ENCODE measurements at places on chromosomes 5 and 9.

DNA sequence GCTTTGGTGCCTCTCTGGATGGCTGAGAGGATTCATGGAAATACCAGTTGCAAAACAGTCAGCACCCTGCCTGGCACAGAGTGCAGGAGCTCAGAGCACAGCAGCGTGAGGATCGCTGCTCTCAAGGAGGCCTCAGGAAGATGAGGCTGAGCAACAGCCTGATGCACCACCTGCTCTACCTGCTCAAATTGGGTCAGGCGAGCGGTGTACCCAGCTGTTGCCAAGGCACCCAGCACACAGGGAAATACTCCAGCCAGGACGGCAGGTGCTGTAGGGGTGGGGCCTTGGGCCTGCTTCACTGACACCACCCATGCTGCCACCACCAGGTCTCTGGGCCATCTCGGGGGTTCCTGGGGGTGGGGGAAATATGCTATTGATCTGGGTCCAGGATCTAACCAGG lies 4.3 kb downstream of the EEIG1 start:
- DNase-seq: no peak

- DNase-seq: peak; percentile 42
These were observed 79.0 kb downstream of the PAPPA start for GRCh38 chr9:116232424-116233159.

DNA sequence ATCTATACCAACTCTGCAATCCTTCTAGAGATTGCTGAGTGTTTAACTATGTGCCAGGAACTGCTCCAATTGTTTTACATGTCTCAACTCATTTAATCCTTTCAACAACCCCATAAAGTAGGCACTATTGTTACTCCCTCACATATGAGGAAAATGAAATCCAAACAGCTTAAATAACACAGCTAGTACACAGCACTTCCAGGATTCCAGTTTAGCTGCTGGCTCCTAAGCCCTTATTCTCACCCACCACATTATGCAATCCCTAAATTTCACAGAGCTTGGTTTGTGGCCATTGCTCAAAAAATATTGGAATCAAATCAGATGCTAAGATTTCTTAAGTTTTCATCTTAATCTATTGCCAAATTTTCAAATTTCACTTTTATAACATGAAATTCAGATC lies 84.9 kb downstream of the PRELID2 start:
- DNase-seq: no peak

GRCh38 chr9:98903961-98904411 lies 39.7 kb upstream of the COL15A1 start:
- DNase-seq: no peak

DNA sequence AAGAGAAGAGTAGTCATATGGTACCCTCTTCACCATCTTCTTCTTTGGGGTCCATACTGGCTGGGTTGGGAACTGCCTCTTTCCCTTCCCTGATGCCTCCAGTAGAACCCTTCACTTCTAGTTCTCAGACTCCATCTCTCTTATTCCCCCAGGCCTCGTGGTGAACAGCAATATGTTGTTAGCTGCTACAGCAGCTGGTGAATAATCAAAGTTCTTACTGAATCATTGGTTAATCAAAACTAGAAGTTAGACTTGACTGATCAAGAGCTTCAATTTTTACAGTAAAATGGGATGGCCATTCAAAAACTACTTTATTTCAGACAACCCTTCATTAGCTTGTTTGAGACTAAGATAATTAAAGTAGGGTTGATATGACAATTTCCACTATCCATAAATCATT lies 190.9 kb upstream of the GNA14 start:
- no peak for DNase-seq

DNA sequence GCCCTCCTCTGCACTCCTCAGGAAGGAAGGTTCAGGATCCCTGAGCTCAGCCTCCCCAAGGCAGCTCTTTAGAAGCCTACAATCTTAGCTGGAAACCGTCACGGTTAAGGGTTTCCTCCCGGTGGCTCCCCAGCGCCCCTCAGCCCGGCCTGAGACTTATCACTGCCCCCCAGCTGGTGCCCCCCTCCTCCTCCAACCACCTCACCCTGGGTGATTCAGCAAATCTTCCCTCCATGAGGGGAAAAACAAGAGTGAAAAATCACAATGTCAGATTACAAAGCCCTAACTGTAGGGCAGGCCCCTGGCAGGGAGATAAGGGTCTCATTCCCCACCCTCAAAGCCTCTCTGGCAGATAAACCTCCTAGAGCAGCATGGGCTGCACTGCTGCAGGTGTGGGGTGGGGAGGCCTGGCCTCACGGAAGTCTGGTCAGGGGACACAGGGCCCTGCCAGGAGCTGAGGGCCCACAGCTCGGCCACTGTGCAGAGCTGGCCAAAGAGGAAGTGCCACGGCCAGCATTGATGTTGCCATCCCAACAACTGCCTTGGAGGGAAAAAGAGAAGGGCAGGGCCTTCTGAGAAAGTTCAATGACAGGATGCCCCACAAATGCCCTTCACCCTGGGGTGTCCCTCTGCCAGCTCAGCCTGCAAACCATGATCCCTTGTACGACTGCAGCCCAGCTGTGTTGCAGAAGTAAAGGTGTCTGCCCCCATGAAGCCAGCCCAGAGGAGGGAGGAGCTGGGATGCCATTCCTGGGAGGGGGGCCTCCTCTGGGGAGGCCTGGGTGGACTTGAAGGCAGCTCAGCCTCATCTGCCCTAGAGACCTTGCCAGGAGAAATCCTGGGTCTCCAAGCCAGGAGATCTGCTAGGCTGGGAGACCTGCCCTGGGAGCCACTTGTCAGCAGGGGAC lies 25.9 kb downstream of the GFI1B start:
- no peak for DNase-seq

DNA sequence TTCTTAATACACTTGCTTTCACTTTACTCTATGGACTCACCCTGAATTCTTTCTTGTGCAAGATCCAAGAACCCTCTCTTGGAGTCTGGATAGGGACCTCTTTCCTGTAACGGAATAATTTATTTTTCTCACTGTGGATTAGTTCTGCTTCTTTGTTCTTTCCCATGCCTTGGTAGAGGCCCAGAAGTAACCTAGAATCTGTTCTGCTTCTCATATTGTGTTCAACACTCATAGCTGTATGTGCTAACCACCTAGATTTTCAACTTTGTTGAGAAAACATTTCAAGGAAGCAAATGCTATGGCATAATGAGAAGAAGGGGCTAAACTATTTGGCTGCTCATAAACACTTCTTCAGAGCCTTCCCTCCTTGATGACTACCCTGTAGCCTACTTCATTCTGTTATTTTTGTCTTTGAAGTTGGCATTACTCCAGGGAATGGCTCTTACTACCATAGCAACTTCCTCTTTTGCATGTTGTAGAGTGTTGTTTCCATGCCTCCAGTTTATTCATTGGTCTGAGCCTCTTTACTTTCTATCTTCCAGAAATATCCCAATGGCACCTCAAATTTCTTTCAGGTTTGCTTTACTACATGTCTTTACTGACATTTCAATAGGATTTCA lies 74.3 kb downstream of the KIAA0825 start:
- DNase-seq: no peak

- DNase-seq: peak; percentile 3
These were observed 67.9 kb downstream of the NFIB start for GRCh38 chr9:14245901-14246525.

DNA sequence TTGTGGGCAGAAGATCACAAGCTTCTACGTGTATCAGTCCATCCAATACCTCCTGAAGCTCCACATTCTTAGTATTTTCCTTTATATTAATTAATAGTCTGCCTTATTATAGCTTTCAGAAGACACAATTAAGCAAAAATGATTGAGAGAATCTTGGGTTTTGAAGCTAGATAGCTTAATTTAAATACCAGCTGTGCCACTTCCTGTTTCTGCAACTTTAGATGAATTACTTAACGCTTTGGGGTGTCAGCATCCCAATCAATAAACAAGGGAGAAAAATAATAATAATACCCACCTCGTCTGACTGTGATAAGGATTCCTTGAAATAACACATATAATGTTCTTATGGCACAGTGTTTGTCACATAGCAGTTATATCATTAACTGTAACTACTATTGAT lies 44.7 kb upstream of the HTR4 start:
- no peak for DNase-seq

GRCh38 chr9:14198841-14199455 lies 115.0 kb downstream of the NFIB start:
- no peak for DNase-seq
